ENCODE measurements at places on chromosomes 6 and 20.

DNA sequence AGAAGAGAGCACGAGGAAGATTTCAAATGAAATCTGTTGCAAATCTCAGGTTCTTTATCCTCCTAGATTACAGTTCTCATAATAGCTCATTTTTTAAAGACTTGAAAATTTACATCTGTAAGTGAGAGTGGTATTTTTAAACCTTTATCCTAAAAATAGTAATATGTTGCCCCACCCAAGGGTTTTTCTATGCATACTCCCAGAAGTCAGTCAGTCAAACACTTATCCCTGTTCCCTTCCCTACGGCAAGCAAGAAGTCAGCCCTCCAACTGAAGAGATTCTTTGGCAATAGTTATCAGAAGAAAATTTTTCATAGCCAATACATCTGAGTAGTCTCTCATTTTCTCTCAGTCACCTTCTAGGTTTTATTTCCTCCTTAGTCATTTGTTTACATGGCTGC is 24.1 kb downstream of the ELOVL4 start:
- DNase-seq = no peak

GRCh38 chr20:2307136-2307535 is 11.3 kb downstream of the TGM3 start:
- no peak for DNase-seq

DNA sequence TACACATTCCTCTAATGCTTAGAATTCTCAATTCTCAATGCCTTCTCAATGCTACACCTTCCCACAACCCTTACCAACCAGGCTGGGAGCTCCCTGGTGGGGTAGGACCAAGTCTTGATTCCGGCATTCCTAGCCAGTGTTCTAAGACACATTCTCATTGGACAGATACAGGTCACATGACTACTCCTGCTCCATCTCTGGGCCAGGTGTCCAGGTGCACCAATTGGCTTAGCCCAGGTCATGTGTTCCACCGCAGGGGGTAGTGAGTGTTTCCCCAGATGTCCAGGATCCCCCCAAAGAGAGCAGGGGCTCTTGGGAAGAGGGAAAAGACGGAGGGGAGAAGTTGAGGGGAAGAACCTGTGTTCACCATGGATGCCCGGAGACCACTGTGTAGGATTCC is 58.7 kb upstream of the MLN start:
- no peak for DNase-seq

GRCh38 chr6:88725111-88725975 is 238.1 kb downstream of the RNGTT start:
- DNase-seq = no peak

GRCh38 chr6:13668291-13668928 is 43.2 kb downstream of the RANBP9 start:
- DNase-seq = no peak

GRCh38 chr6:136593748-136594490 is 43.7 kb upstream of the MAP7 start:
- DNase-seq = peak; percentile 95

DNA sequence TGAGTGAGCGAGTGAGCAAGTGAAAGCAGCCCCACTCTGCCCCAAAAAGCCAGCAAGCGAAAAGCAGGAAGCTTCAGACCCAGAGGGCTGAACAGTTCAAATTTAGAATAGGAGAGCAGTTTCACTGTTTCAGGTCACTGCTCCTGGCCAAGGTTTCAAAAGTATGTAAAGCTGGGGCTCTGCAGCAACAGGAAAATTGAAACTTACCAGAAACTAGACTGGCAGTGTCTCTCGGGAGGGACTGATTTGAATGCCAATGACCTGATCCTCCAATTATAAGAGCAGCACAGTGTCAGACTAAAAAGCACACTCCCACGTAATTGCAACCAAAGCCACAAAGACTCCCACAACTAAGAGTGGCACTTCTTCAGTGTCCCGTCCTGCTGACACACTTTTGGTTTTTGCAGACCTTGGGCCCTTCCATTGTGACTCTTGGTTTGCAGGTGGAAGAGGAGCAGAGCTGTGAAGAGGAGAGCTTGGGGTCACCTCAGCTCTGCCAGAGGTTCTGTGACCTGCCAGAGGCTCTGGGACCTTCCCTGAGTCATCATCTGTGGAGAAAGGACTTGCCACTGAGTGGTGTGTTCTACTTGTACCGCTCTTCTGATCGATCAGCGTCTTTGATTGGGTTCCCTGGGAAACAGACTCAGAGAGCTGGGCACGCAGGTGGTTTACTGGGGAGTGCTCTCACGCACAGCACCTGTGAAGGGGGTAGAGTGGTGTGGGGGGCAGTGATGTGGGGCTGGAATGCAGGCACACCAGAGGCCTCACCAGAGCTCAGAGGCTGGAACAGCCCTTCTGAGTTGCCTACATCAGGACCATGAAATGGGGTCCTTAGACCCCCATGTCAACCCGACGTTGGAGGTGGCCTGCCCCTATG is 52.7 kb upstream of the PTGIS start:
- no peak for DNase-seq

DNA sequence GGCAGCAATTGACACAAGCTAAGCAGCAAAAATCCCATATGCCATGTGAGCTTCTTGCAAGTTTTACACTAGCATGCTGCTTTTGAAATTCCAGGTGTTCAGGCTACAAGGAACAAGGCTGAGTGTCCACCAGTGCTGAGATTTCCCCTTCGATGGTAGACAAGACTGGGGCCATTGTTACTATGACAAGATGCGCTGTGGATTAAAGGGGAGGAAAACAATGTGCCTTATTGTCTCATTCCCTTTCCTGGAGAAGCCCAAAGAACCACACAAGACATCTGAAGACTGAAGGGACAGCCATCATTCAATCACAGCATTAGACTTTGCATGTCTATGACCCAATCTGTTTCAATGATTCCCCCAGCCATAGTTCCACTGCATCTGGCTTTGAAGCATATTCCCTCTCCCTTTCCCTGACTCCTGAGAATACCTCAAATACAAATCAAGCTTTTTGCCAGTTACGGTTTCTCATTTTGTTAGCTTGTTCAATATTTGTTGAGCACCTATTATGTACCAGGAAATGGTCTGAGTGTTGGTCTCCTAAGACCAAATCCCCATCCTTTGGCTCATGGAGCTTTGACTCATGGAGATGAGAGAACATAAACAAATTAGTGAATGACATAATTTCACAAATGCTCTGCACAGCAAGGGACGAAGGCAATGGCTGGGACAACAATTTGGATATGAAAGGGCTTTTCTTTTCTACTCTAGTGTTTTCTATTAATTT is 23.4 kb upstream of the SCGN start:
- DNase-seq = no peak

- no peak for DNase-seq
Observed at GRCh38 chr20:22918286-22918983, 116.7 kb upstream of the SSTR4 start.

- no peak for DNase-seq
Observed at GRCh38 chr20:35661053-35661452, 3.6 kb downstream of the CPNE1 start.

DNA sequence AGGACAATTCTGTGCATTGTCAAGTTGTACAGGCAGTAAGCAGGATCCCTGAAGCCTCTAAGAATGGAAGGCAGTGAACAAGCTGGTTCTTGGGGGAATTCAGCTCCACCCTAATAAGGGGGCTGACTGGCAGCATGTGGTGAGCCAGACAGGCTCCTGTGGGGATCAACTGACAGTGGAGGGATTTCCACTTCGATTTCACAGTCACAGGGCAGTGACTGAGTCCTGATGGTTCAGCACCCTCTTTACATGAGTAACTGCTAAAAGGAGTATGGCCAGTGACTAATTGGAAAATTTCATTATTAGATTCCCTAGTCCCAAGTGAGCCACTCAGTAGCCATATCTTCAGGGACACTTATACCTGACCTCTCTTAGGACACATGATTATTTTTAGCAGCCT is 78.4 kb downstream of the NDUFAF5 start:
- no peak for DNase-seq

- DNase-seq = peak; percentile 15
Observed at GRCh38 chr6:326896-327537, 34.7 kb downstream of the DUSP22 start.

DNA sequence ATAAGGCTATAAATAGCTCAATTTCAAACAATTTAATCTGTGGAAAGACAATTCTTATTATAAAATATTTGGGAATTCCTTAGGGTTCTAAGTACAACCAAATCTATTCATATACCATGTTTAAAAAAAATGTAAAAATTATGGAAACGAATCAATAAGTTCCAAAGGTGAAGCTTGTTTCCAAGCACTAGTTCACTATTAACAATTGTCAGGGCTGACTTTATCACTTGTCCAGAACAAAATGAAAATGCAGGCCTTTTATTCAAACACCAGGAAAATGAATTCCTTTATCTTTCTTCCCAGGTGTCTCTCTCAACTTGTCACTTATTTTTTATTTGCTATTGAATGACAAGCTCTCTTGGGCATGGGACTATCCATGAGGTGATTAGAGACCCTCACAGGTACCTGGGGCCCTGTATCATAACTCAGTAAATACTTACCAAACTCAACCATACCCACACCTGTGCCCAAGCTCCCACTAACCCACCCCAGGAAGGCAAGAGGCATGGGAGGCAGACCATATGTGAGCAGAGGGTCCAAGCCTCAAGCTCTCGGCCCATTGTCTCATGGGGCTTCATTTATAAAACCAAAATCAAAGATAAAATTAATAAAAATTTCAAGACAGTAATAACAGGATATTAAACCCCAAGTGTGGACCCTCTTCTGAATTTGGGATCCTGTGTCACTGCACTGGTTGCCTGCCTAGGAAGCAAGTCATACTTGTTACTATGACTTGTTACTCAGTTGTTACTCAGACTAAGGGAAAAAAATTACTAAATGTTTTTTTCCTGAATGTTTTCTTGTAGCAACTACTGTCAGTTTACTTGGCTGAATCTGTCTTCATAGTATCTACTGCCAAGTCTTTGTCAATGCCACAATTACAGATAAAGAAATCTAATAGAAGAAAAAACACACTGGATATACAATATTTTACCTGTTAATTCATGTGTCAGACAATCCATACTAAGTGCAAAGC is 54.7 kb downstream of the PTPRK start:
- no peak for DNase-seq

- no peak for DNase-seq
Observed at GRCh38 chr20:8645326-8645725, 423.6 kb upstream of the PLCB4 start.

- DNase-seq = no peak
Observed at GRCh38 chr20:6184086-6184485, 61.3 kb upstream of the FERMT1 start.

- DNase-seq = no peak
Observed at GRCh38 chr6:24197892-24198291, 71.9 kb downstream of the NRSN1 start.

GRCh38 chr6:16659466-16660156 is 101.6 kb downstream of the ATXN1 start:
- no peak for DNase-seq

DNA sequence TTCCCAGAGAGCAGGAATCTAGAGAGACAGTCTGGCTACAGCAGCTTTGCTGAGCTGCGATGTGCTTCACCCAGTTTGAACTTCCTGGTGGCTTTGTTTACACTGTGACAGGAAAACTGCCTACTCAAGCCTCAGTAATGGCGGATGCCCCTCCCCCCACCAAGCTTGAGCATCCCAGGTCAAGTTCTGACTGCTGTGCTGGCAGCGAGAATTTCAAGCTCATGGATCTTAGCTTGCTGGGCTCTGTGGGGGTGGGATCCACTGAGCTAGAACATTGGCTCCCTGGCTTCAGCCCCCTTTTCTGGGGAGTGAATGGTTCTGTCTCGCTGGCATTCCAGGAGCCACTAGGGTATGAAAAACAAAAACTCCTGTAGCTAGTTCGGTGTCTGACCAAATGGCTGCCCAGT is 91.0 kb upstream of the ESR1 start:
- no peak for DNase-seq

- DNase-seq = peak; percentile 10
Observed at GRCh38 chr6:43772681-43773049, 2.7 kb downstream of the VEGFA start.

- no peak for DNase-seq
Observed at GRCh38 chr6:10901770-10902169, 14.9 kb downstream of the SYCP2L start.

DNA sequence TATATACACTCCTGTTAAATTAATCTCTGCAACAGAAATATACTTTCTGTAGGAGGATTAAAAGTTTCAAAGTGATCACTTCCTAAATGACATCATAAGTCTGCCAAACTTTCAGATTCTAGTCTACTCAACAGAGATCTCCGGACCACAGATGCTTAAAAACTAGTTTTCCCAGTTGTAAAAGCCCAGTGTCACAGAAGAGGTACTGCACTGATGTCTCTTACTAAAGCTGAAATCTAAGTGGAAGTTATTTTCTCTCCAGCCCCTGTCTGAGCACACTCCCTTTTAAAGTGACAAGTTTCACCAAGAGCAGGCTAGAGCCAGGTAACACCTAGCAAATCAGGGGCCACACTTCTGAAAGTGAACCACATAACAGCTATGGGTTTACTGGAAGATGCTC is 71.6 kb upstream of the DST start:
- DNase-seq = no peak

DNA sequence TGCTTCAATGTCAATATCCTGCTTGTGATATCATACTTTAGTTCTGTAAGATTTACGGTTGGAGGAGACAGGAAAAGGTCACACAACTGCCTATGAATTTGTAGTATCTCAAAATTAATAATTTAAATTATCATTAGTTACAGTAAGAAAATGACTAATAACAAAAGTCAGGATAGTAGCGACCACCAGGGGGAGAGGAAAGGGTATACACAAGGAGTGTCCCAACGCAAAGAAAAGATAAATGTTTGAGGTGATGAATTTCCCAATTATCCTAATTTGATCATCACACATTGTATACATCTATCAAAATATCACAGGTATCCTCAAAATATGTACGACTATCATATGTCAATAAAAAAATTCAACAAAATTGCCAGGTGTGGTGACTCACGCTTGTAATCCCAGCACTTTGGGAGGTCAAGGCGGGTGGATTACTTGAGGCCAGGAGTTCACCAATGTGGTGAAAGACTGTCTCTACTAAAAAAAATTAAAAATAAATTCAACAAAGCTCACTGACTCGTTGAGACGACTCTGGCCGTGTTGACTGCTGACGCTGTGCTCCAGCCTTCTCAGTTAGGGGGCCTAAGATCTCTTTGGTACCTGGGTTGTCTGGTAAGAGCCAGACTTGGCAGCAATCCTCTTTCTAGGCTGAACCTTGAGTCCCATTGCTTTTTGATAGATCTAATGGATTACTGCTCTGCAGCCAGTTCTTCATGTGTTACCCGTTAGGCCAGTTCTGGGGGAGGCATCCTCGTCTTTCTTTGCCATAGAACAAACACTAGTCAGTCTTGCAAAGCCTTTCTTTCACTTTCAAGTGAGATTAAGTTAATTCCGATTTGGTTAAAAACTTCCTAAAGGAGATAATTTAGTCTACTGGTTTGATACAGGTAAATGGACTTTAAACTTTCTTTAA is 9.0 kb upstream of the OVOL2 start:
- DNase-seq = no peak
